Pulmonary artery endothelial cell (primary cell): ENCODE measurements at places on chromosomes 2 and 18.
A peak's percentile ranks its signal among the peaks of the same experiment; 100 is the strongest.

DNA sequence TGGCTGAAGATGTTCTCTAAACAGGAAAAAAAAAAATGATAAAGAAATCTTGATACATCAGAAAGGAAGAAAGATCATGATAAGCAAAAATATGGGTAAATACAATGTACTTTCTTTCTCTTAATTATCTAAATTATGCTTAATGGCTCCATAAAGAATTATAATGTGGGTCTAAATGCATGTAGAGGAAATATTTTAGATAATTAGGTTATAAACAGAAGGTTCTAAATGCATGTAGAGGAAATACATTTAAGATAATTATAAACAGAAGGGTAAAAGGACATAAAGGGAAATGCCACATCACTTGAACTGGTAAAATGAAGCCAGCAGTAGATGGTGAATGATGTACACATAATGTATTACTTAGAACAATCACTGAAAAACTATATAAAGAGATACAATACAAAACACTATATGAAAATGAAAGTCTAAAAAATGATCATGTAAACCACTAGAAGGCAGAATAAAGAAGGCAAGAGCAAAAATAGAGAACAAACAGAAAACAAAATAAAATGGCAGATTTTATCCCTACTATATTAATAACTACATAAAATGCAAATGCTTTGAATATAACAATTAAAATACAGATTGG lies 308.4 kb upstream of the CDH2 start:
- no peak for DNase-seq

- peak; percentile 97 for DNase-seq
Observed at GRCh38 chr18:57819671-57820460, 16.8 kb upstream of the ATP8B1 start.

DNA sequence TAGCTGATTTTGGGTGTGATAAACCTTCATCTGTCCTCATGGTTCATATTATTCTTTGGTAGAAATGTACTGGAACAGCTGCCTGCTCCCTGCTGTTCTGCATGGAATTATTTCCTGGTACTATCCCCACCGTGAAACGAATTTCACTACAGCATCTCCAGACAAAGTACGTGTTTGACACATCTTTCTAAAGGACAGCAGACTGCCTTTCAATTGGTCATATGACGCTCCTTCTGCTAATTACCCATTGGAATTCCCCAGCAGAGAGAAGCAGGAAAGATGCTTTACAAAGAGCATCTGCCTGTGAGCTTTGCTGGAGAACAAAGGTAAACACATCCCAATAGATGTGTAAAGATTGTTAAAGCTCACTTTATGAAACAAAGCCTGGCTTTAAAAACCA lies 4.4 kb upstream of the RFX8 start:
- no peak for DNase-seq

- no peak for DNase-seq
Observed at GRCh38 chr2:222577341-222577740, 78.6 kb downstream of the FARSB start.
